ENCODE measurements at places on chromosomes 12 and 14.

- no peak for DNase-seq
Measured at GRCh38 chr12:111450676-111451075, 45.0 kb downstream of the SH2B3 start.

GRCh38 chr12:47303207-47303606 lies 223.4 kb upstream of the AMIGO2 start:
- DNase-seq = no peak

GRCh38 chr12:55996201-55996714 lies 818 bp upstream of the SUOX start:
- peak; percentile 37 for DNase-seq

GRCh38 chr14:73276836-73277235 lies 39.5 kb downstream of the PAPLN start:
- no peak for DNase-seq

- no peak for DNase-seq
Measured at GRCh38 chr12:107661830-107662229, 23.8 kb upstream of the PWP1 start.

DNA sequence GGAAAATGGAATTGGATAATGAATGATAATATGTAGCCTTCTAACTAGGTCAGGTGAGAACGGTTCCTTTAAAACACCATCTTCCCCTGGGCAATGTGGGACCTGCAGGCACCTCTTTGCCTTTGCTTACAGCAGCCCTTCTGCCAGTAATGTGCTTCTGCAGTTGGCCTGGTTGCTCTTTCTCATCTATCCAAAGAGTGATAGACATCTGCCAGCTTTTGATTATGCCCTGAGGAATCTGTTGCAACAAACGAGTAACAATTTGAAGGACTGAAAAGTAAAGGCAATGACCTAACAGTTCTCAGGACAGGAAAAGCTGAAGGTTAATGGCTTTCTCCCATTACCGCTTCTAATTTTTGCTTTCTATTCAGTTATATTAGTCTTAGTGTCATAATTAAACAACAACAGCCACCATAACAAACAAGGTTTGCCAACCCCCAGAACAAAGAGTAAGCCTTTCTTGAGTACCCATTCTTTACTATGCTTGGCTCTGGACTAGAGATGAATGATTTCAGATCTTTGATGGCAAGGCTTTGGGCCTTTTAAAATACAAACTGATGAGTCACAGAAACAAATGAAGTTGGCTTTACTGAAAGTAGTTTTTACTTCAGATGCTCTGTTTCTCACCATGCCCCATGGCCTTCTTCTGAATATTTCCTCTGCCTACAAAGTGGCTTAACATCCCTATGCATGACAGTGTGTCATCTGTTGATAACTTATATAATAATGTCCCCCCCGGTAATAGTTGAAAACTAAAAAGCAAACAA lies 76.1 kb upstream of the KRR1 start:
- no peak for DNase-seq

DNA sequence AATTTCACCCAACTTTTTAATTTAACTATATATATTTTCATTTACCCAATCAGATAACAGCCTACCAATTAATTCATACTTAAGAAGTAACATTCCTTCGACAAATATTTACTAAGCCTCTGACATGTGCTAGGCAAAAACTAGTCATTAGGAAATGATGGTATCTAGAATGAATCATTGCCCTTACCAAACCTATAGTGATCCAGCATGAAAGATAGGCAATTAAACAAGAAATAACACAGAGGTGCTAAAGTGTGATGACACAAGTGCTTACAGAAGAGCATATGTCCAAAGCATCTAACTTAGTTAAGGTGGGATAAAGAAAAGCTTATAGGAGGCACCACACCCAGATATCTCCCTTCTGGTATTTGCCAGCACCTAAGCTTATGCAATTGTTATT lies 166.5 kb upstream of the RASSF8 start:
- DNase-seq = no peak

DNA sequence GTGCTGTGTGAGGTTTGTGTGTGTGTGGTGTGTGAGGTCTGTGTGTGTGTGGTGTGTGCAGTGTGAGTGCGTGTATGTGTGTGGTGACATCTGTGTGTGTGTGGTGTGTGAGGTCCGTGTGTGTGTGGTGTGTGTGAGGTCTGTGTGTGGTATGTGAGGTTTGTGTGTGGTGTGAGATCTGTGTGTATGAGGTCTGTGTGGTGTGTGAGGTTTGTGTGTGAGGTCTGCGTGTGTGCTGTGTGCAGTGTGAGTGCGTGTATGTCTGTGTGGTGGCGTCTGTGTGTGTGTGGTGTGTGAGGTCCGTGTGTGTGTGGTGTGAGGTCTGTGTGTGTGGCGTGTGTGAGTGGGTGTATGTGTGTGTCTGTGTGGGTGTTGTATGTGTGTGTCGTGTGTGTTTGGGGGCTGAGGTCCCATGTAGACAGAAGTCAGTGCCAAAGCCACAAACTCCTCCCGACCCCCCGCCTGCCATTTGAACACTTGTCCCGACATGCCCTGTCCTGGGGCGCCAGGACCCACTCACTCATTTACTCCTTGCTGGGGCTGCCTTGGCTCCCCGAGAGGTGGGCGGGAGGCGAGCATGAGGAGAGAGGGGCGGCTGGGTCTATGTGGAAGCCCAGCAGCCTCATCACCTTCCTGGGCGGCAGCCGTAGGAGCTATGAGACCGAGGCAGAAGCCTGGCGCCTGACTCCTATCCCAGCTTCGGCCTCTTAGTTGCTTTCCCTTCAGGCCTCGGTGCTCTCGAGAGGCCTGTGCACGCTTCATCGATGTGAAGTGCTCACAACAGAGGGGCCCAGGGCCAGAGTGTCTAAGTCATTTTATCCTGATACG lies 20.5 kb downstream of the RILPL1 start:
- DNase-seq = no peak

DNA sequence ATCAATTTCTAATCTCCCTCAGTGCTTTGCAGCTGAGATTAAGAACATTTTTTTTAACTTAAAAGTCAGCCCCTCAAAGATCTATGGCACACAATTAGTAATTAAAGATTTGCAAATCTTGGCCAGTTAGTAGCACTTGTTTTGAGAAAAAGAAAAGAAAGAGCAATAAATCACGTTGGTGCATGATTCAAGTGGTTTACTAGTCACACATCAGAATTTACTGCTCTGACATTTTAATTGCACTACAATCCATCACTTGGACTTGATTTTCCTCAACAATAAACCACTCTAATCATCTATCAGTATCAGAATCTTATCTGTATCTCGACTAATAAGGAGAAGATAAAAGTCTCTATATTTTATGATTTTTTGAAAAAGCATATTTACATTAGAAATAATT lies 154.3 kb downstream of the HELB start:
- DNase-seq = no peak

DNA sequence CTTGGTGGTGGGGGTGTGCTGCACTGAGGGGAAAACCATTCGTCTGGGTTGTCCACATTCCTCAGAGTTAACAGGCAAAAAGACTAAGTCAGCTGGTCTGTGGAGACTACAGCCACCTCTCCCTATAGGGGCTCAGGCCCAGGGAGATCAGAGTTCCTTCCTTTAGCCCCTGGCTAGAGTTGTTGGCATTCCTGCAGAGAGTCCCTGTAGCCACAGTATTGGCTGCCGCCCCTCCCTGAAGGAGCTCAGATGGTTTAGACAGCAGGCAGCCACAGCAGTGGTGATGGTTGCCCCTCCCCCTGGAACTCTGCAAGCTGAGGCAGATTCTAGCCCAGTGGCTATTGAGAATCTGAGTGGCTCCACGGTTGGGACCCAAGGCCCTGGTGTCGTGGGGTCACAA lies 1072.5 kb upstream of the ATXN7L3B start:
- DNase-seq = no peak

DNA sequence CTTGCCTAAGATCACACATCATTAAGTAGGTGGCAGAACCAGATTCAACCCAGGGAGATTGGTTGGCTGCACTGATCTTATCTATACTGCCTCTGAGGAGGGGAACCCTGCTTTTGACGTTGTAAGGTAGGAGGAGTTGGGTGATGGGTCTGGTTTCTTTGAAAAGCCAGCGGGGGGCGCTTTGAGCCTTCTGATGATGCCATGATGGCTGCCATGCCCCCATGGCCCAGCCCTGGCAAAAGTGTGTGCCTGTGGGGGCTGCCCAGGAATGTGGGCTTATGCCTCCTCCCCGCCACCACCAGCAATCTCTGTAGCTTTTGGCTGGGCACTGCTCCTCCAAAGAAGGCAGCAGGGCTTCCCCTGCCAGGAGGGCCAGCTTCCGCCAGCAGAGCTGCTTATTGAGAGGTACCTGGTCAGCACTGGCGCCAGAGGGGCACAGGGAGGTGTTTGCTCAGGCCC lies 224.3 kb downstream of the SLC41A2 start:
- DNase-seq = no peak

- no peak for DNase-seq
Measured at GRCh38 chr12:94272280-94272679, 123.9 kb downstream of the PLXNC1 start.

- DNase-seq = peak; percentile 35
Measured at GRCh38 chr14:58426670-58427280, 556 bp downstream of the TIMM9 start.

DNA sequence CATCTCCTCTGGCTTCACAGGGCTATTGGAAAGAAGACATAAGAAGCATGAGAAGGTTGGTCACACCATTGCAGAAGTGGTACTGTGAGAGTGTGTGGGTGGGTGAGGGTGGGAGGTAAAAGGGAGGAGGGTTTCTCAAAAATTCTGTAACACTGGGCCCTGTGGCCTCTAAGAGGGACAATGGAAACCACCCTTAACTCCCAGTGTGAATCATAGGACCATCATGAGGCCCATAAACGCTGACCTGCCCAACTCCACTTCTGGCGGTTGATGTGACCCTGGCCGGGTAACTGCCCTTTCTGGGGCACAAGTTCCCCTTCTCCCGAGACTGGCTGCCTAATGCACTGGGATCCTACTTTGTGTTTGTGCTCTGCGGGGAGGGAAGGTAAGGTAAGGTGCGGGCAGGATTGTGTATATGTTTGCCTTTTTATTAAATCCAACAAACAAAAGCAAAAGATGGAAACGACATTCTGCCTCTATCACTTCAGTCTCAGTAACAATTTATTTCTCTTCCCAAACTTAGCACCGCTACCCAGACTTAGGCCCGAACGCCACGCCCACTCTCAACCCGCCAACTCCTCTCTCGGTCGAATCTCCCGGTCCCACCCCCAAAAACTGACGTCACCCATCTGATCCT lies 551 bp downstream of the METTL1 start:
- peak; percentile 90 for DNase-seq

GRCh38 chr14:102916347-102917055 lies 6.0 kb upstream of the AMN start:
- no peak for DNase-seq

DNA sequence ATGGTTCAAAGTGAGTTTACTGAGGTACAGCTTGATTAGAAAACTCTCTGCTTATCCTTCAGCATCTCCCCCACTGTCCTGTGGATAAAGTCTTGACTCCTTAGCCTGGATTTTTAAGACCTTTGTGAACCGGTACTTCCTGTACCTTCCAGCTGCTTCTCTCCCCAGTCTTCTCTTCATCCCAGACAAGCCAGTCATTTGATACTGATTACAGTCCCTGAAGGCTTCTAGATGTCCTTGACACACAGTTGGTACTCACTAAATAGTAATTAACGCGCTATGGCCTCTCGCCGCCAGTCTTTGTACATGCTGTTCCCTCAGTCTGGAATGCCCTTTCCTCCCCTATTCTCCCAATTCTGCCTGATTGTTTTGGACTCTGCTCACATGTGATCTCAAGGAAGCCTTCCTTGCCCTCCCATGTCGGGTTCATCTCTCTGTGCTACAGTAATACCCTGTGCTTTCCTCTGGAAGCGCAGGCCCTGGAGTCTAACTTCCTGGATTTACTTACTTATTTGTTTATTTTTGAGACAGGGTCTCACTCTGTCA lies 50.6 kb upstream of the PTGR2 start:
- DNase-seq = no peak

- no peak for DNase-seq
Measured at GRCh38 chr12:47378907-47379306, 299.1 kb upstream of the AMIGO2 start.

DNA sequence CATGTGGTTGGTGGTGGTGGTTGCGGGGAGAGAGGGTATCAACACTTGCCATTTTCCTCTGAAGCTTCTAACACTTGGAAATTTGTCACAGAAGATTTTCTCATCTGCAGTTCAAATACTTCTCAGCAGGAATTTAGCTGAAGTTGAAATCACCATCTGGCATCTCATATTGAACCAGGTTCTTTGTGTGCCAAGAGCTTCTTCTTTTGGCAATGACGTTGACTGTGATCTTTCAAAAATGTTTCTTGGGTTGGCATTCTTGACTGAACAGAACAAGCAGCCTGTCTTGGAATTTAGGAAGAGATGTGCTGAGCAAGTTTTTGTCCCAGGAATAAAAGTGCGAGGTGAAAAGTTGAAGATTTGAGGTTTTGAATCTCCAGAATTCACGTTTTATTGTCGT lies 8.7 kb upstream of the NIN start:
- no peak for DNase-seq

DNA sequence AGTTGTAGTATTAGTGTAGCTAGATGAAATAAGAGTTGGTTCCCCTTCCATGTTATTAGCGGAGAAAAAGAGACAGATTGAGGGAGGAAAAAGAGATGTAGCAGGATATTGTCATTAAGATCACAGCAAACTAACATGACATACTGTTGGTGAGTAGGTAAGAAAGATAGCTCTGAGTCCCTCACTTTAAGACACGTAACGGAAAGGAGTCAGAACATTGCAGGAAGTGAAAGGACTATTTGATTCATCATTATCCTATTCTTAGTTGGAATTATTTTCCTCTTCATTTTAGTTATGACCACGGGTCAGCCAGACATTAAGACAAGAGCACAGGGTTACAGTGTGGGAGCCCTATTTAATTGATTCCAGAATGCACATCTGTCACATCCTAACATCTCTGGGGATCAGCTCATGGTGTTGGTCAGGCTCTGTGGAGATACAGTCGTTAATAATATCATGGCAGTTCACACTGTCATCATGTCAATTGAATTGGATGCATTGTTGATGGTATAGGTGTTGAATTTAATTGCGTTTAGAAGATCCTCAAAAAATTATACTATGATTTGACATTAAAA lies 55.0 kb downstream of the TMX1 start:
- DNase-seq = no peak

DNA sequence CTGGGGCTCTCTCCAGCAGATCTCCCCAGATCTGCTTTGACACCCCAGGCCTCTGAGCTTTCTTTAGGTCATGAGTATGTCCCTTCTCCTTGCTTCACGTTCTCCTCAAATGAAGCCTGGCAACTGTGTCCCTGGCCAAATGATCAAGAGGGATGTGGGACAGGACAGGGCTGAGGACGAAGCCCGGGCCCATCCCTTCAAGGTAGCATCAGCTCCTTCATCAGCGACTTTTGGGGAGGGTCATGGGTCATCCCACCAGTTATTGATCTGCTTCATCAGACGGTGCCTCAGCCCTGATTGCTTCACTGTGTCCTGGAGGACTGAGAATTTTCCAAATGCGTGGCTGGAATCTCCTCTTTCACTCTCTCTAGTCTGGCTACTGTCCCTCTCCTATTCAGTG lies 32.3 kb downstream of the ACADS start:
- no peak for DNase-seq

GRCh38 chr14:102949062-102949800 lies 26.8 kb downstream of the AMN start:
- DNase-seq = peak; percentile 5

- no peak for DNase-seq
Measured at GRCh38 chr12:47602325-47602724, 103.5 kb downstream of the RPAP3 start.

Measured in stimulated activated naive CD4-positive, alpha-beta T cell treated with Interleukin-2 at 50 U/mL for 16 hours (primary cell).